ENCODE measurements at places on chromosomes 3 and 15. TPM values are rescaled to one million over a fixed set of nuclear protein-coding genes. Genes with fewer than 3 reads are reported as not detected.

The ARGFX gene
- not detected for total RNA-seq

- H3K4me1 ChIP-seq: no peaks in the 10 kb centered on the region
- H3K27ac ChIP-seq: no peak overlapping the region
- H3K27me3 ChIP-seq: no peaks in the 10 kb centered on the region
- H3K4me3 ChIP-seq: no peak overlapping the region
- DNase-seq: no peak
- H3K36me3 ChIP-seq: no peaks in the 10 kb centered on the region
Measured at GRCh38 chr15:88834211-88834812, 31.1 kb downstream of the ACAN start.

The C3orf85 gene
- total RNA-seq: not detected

GRCh38 chr3:33256249-33256648 lies 21.0 kb upstream of the FBXL2 start:
- DNase-seq: no peak
- H3K27ac ChIP-seq: no peak overlapping the region
- no peak overlapping the region for H3K4me3 ChIP-seq
- no peaks in the 10 kb centered on the region for H3K36me3 ChIP-seq
- H3K4me1 ChIP-seq: no peaks in the 10 kb centered on the region
- no peaks in the 10 kb centered on the region for H3K27me3 ChIP-seq

- H3K27ac ChIP-seq: no peak overlapping the region
- H3K4me3 ChIP-seq: no peak overlapping the region
- no peak for DNase-seq
- H3K36me3 ChIP-seq: no peaks in the 10 kb centered on the region
- H3K4me1 ChIP-seq: no peaks in the 10 kb centered on the region
Measured at GRCh38 chr3:53140847-53141845, 10.9 kb upstream of the RFT1 start.

GRCh38 chr3:27368831-27369607 lies at the start of gene NEK10:
TSS of gene NEK10 (minus strand) at chr3:27369383. CDS start at chr3:27352882, 16,501 bp downstream.
- peaks cover 2% of the 10 kb centered on the region for H3K36me3 ChIP-seq
- peak; percentile 83 for DNase-seq
- H3K4me1 ChIP-seq: peaks cover 15% of the 10 kb centered on the region
- H3K27ac ChIP-seq: peak within 1 kb of the TSS; percentile 65

GRCh38 chr3:110767838-110768237 lies 303.8 kb upstream of the NECTIN3 start:
- no peak overlapping the region for H3K4me3 ChIP-seq

The ARMC8 gene
- 69.2 TPM for total RNA-seq

The MORC1 gene
- not detected for total RNA-seq

Measured in activated B cell treated with CpG ODN at 0.5 μM for 24 hours (primary cell).